Amniotic stem cell (primary cell): ENCODE measurements at places on chromosomes 3 and 15.

GRCh38 chr15:76199106-76200082, 111.9 kb downstream of the ETFA start:
- no peak for DNase-seq

GRCh38 chr3:18531662-18532061, 106.5 kb upstream of the SATB1 start:
- no peak for DNase-seq

GRCh38 chr3:149881879-149882278, 68.9 kb downstream of the RNF13 start:
- DNase-seq: no peak

DNA sequence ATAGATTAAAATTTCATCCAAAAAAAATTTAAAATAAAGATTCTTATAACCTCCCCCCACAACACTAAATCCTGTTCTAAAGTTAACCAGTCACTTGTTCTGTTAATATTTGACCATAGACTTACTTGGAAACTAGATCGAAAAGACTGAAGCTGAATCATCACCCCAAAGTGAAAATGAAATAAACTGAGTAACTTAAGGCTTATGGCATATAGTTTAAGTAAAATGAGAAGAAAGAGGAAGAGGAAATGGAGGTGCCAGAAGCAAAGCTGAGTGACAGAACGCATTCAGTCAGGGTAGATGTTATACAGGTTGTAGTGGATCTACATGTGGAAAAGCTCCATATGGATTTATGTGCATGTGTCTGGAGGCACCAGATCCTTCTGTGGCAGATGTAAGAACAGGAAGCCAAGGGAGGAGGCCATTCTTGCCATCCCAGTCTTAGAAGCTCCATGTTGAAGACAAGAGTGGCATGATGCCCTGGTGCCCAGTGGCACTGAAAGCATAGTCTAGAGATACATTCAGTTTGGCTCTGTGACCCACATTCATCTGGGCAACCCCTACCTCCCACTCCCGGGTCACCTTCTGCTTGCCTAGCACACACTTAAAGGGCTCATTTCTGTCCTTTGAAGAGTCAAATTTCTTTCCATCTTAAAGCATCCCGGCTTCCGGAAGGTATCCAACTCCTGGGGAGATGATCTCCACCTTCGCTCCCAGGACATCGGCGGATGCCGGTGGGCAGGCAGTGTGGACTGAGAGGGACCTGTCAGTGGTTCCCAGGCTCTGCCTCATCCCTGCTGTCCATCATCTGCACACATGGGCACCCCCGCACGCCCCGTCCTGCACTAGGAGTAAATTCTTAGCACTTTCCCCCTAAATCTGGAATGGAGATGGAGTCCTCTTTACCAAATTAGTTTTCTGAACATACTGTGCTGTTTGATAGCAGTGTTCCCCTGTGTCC, 90.8 kb downstream of the NEO1 start:
- DNase-seq: no peak

DNA sequence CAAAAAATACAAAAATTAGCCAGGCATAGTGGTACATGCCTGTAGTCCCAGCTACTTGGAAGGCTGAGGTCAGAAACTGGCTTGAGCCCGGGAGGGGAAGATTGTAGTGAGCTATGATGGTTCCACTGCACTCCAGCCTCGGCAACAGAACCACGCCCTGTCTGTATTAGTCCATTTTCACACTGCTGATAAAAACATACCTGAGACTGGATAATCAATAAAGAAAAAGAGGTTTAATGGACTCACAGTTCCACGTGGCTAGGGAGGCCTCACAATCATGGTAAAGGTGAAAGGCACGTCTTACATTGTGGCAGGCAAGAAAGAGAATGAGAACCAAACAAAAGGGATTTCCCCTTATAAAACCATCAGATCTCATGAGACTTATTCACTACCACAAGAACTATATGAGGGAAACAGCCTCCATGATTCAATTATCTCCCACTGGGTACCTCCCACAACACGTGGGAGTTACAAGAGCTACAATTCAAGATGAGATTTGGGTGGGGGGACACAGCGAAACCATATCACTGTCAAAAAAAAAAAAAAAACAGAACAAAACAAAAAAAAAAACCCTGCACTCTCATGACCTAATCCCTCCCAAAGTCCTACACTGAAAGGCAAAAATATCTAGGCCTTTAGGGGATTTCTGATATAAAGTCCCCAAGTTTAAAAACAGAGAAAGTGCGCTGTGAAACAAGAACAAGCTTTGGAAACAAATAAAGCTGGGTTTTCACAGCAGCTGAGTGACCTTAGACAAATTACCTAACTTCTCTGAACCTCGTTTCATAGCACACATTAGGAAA, 224.7 kb downstream of the IGSF11 start:
- DNase-seq: no peak

GRCh38 chr3:172622916-172623700, 87.8 kb downstream of the NCEH1 start:
- DNase-seq: peak; percentile 19

- no peak for DNase-seq
Observed at GRCh38 chr3:85781806-85782205, 823.0 kb downstream of the CADM2 start.

DNA sequence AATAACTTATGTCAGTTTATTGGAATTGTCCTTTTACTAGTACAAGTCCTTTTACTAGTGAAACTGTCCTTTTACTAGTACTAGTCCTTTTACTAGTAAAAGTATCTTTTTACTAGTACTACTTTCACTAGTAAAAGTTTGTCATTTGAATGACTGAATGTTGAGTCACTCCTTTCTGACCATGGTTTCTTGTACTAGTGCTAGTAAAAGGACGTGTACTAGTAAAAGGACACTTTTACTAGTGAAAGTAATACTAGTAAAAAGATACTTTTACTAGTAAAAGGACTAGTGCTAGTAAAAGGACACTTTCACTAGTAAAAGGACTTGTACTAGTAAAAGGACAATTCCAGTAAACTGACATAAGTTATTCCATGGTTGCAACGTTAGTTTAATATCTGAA, 96.3 kb downstream of the ZMAT3 start:
- no peak for DNase-seq

DNA sequence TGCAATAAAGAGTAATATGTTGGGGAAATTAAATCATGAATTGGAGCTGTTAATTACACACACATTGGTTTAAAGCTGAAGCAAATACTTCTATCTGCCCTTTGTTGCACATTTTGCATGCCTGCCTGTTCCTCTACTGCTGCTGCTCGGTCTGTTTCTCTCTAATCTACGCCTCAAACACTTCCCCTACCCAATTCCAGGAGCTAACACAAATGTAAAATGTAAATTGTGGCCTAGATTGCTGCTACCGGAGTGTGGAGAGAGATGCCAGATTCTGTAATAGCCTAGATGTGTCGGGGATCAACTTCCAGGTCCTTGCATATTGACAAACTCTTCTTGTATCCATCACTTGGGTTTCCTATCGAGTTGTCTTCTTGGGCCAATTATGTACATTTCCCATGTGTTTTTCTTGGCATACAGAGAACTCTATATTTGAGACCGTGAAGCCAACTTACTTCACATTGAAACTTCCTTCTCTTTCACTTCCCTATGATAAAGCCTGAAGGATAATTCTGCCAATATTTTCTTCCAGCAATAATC, 450.4 kb upstream of the NR2F2 start:
- no peak for DNase-seq

DNA sequence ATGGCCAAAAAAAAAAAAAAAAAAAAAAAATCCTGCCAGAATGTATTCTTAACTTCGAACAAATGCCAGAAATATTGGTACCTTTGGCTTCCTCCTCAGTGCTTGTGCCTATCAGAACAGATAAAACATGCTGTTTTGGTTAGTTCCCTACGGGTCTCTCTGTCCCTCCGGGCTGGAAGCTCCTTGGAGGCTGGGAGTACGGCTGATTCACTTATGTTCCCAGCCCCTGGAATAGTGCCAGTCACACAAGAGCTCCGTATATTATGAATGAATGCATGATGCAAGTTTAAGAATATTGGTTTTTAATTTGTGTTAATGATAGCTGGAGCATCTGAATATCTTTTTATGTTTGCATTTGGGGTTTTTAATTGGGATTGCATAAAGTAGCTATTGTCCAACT, 44.0 kb downstream of the NR2F2 start:
- no peak for DNase-seq

DNA sequence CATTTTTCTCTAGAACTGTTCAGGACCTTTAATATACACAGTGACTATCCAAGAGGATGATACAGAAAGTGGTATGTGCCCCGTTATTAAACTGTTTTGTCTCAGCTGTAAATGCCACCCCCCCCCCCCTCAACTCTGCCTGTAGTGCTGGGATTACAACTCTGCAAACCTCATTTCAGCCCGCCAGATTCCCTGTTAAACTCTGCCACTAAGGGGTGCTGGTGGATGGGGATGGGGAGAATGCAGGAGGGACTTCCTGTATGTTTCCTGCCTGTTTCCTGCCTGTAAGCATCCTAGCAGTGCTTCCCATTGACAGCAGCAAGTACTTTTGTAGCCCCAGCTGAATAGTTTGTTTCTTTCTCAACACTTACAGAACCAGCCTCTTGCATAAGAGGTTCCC, 301.7 kb upstream of the RORA start:
- DNase-seq: no peak

DNA sequence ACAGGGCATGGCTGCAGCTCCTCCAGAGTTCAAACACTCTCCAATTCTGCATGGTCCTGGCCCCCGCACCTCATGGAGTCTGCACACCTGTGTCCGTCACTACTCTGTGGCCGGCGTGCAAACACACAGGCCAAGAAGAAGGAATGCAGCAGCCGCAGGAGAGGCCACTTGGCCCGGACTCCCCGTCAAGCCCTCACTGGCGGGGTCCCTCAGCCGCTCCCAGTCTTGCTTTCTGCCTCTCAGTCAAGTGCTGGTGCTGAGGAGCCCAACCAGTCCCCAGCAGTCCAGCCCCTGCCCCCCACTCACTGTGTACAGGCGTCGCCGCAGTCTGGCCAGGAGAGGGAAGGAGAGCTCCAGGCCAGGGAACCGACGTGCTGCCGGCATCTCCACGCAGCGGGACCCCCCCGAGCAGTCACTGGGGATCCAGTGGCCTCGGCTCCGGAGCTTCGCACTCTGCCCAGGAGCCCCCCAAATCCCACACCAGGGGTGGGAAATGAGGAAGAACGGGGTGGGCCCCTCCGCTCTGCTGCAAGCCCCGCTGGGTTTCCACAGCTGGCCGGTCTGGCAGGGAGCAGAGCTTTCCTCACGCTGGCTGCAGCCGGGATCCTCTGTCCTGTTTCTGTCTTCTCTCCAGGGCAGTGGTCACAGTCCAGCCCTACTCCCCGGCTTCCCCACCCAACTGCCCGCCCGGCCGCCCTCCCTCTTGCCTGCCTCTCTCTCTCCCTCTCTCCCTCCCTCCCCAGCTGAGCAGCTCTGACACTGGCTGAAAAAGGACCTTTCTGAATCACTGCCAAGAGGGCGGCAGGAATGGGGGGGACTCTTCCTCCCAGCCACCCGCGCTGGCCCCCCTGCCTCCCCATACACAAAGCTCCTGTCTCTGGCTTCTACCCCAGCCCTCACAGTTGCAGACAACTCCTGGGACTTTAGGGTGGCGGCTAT, 16.0 kb downstream of the TNK2 start:
- no peak for DNase-seq

DNA sequence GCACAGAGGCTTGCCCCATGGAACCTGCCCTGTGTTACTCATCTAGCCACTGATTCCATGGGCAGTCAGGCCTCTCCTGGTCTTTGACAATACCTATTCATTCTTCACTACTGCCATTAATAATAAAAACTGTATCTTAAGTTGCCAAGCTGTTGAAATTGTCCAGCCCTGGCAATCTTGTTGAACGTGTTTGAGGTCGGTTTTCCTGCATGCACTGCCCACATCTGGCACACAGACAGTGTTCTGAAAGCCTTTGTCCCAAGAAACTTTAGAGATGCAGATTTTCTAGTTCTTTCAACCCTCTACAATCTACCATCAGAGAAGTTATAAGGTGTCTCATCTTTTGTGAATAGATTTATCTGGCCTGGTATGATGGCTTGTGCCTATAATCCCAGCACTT, 567.2 kb upstream of the NECTIN3 start:
- DNase-seq: no peak

DNA sequence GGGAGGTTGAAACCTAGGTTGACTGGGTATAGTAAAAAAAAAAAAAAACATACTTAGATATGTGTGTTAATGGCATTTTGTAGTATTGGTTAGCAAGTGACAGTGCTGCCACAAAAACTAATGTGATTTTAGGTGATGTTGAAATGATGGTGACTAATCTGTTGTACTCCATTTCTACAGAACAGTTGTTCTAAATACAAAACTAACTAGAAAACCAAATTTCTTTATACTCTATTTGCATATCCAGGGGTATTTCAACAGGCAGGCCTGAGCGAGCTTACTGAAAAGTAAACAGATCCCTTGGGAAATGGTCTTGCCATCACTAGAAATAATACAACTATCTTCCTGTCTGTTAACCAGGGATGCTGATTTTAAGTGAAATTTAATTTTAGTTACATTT, 20.5 kb downstream of the TSC22D2 start:
- DNase-seq: no peak

DNA sequence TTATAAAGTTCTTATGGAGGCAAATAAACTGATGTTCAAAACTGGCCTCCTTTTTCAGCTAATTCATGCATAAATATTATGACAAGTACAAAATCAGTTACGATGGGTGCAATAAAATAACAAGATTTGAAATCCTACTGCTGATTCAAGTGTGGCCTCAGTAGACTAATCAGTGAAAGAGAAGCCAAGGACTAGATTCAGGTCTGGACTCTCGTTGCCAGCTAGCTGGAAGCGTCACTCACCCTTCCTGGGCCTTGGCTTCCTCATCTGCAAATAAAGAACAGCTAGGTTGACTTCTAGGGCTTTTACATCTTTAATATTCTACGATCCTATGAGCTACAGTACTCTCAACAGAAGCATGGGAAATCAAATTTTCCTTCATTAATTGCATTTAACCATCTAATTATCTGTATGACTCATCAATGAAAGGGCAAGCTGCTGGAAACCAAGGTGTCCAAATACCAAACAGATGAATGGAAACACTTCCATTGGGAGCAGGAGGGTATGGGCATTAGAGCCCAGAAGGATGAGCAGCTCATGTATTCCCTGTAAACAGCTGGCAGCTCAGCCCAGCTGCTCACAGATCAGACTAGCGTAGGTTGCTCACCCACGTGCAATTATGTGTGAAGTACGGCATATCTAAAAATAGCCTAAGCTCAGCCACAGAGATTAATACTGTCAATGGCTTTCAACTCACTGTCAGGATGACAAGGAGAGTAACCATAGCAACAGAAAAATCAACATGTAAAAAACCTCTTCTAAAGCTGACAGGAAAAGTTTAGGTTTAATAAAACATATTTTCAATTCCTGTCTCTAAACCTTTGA, 294.8 kb downstream of the PLCL2 start:
- DNase-seq: no peak

- DNase-seq: no peak
Observed at GRCh38 chr3:43793648-43794372, 103.1 kb downstream of the ABHD5 start.

DNA sequence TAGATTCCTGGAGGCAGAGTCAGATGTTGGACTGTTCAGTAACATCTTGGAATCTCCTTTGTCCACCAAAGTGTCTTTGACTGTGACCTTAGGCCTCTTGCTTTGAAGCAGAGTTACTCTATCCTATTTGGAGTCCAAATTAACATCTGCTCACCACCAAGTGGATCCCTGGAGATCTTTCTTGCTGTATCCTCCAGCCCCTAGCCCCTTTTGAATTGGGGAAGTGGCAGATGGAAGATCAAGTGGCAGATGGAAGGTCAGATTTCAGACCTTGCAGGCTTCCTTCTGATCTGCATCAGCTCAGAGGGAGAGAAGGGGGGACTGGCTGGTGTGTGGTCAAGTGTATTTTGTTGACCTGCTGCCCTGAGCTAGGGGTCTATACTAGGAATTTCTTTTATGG, 125.0 kb upstream of the ROPN1 start:
- no peak for DNase-seq

GRCh38 chr15:88664151-88664778, 25.4 kb downstream of the ISG20 start:
- DNase-seq: no peak

- DNase-seq: no peak
Observed at GRCh38 chr3:42562047-42562907, 19.5 kb downstream of the SEC22C start.
